ENCODE measurements at places on chromosomes 2 and 18.

DNA sequence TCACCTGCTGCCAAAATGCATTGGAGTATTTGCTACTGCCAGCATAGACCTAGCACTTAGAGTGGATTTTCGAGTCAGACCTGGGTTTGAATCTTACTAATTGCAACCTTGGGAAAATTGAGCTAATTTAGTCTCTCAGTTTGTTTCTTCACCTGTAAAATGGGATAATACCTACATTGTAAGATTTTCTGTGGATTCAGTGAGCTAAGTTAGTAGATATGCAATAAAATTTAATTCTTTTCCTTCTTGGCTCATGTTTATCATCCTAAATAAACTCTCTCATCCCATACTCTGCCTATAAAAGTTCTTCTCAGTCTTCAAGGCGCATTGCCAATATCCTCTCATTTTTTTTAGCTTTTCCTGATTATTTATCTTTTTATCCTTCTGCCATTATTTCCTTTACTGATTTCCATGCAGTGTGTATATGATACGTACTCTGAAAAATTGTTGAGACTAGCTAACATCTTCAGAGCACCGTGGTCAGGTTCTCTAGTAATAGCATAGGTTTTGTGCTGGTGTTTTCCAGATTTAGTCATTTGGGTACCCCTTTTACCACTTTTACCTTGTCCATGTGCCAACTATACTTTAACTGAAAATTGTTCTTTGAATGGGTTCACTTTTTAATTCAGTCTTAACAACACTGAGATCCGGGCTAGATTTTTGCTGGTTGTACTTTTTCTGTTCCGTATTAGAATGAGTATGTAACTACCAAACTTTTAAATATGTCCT lies 7.3 kb downstream of the CEP192 start:
- DNase-seq, result no peak

DNA sequence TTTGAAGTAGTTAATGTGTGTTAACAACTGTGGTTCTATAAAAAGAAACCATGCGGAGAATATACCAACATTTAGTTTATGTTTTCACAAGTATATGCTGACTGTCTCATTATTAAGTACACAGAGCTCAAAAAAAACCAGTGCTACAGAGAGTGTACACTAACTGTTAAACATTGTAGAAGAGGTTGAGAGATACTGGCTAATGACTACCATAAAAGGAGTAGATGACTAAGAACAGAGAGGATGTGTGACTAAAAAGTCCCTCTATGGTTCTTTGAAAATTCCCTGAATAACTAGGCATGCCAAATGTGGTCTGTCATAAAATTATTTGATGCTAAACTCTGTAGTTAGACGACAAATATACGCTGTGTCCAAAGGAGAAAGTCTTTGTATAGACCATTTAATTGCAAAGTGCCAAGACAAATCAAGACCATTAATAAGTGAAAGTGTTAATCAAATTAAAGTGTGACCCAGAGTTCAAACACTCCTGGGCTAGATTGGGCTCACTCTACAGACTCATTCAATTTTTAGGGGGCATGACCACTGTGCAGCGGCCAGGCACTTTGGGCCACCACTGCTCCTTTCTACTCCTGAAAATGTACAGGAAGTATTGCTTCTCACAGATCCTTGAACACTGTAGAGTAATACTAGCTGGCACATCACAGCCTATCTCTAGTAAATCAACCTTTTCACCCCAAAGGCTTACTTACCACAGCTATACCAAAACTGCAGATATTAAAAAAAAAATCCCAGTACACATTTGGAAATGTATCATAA lies 45.1 kb upstream of the SERTAD2 start:
- DNase-seq, result no peak

DNA sequence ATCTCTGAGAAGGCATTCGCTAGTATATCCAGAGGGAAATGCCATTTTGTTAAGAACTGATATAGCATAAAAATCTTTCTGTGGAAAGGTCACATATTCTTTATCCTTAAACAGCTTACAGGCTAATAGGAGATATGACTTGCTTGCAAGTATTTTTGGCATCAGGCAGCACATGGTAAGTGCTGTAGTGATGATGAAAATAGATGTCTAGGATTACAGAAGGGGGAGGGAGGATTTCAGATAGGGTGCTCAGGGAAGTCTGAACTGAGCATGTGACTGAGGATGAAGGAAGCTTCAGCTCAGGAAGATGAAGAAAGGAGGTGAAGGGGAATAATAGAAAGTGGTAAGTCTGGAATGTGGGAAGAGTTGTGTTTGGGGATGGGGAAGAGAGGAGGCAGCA lies 158.5 kb upstream of the NOSTRIN start:
- DNase-seq, result no peak

DNA sequence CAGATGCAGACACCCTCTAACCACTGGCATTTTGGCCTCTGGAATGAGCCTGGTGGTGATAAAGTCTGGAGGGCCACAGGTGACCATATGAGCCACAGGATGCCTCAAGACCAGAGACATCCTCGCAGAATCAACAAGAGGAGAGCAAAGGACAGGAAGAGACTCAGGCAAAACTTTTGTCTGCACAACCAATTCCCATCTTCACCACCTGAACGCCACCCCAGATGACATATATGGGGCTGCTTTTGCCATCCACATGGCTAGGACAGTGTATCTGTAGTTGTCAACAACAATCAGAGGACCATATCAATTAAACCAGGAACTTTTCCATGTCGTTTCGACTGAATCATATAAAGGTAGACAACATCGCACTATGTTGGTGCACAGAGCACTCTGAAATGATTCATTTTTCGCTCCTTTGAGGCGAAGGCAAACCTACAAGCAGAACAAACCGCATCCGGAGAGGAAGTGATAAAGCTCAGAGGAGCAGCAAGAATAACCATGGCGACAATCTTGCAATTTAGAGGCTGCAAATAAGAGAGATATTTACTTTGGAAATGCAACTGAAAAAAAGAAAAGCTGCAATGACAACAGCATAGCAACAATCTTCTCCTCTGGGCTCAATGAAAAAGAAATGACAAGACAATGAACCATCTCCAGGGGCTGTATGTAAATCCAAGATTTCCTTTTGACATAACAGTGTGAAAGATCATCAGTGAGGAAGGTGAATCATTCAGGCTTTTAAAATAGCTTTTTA lies 204.5 kb downstream of the ARL4C start:
- DNase-seq, result peak; percentile 30

- no peak for DNase-seq
These were observed 586 bp downstream of the FNDC4 start for GRCh38 chr2:27494284-27494943.

DNA sequence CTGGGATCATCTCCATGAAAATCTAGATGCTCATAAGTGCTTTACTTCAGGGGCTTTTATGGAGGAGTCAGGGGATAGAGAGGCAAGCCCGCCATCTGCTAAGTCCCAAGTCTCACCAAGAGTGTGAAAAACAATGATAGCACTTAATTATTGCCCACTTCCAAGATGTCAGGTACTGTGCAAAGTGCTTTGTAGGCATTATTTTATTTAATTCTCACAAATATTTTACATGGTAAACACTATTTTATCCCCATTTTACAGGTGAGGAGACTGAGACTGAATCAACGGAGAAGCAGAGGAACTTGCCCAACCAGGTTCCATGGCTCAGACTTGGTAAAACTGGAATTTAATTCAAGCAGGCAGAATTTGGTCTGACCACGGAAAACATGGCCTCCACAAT lies 147.5 kb downstream of the ACKR3 start:
- DNase-seq, result no peak

DNA sequence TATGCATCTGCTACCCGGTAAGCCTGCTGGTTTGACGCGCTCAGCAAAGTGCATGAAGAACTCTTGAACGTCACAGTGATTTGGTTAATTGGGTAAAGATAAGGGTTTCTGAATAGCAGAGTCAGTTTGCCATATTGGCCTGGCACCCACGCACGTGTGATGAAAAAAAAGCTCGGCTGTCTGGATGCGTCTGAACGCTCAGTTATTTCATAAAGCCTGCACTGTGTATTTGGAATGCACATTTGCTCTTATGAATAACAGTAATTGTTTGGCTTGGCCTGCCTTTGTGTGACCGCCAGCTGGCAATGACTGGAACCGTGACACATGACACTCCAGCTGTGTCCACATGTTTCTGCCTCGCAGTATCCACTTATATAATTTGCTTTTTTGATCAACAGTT lies 129.2 kb upstream of the MEIS1 start:
- DNase-seq, result no peak

- DNase-seq, result no peak
These were observed 203.2 kb upstream of the MEX3C start for GRCh38 chr18:51400721-51401120.

Data from AML-193 (cell line).